ENCODE measurements at places on chromosomes 2 and 18.
A peak's percentile ranks its signal among the peaks of the same experiment; 100 is the strongest.

DNA sequence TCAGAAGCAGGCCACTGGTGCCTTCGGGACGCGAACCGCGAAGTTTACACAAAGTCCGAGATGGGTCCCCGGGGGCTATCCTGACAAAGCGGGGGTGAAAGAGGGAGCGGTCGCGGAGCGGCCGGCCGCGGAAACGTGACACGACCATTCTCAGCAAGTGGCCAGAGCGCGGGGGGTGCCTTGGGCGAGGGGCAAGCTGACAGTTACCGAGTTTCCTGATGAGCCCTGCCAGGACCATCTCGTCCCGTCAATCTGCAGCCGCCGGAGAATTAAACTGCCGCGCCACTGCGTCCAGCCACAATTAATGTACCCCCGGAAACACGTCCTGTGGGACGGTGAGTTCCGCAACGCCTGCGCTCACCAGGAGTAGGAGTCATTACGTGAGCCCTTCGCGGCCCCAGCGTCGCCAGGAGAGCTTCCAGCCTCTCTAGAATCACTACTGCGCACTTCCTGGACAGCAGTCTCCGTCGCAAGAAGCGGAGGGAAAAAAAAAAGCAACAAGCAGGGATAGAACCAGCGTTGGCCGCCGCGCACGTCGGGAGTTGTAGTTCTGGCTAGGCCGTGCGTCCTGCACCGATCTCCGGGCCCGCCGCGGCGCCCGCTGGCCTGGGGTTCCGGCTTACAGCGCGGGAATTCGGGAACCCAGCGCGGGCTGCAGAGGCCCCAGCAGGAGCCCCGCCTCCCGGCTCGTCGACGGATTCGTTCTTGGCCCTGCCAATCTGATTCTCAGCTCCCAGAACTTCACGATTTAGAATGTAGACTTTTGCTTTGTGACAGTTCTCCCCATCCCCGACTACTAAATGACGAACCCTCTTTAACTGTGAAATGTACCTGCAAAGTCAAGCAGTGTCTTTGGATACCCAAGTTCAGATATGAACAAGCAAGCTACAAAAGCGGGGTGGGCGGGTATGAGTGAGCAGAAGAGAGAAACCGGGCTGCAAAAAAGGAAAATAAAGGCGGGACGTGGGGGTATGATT, at the start of gene RTTN:
TSS of gene RTTN (minus strand) at position 267 of the 977 bp plus-strand sequence. CDS start at position 238, 29 bp downstream.
- peak; percentile 92 for DNase-seq

DNA sequence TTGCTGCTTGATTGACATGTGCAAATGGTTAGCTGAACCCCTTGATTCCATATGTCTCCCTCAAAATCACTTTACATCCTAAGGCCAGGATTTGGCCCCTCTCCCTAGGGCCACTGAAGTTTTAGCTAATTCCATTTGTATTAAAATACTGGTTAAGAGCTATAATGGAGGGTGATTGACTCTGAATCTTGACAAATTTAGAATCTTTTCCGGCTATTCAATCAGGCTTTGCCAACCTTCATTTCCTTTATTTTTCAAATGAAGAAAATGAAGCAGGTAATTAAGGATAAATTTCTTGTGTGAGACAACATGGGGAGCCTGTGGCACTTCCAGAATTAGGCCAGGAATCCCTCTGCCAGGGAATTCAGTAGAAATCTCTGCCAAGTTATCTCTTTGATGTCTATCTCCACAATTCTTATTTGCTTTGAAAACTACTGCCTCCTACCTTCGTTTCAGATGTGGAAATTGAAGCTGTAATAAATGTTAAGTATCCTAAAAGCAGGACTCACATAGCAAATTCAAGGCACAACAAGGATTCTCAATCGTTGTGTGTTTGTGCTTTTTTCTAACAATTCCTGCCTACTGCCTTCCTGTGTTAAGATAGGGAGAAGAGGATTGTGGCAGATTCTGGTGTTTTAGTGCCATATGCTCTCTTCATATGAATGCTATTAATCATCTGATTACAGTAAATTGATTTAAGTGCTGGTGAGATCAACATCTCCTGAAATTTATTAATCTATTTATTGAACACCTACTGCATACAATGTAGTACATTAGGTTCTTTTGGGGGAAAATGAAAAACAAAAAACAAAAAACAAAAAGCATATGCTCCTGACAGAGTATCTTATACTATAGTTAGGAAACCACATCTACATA, 47.8 kb upstream of the MAP4K3 start:
- no peak for DNase-seq

GRCh38 chr2:59080451-59081181, 839.5 kb upstream of the FANCL start:
- no peak for DNase-seq

DNA sequence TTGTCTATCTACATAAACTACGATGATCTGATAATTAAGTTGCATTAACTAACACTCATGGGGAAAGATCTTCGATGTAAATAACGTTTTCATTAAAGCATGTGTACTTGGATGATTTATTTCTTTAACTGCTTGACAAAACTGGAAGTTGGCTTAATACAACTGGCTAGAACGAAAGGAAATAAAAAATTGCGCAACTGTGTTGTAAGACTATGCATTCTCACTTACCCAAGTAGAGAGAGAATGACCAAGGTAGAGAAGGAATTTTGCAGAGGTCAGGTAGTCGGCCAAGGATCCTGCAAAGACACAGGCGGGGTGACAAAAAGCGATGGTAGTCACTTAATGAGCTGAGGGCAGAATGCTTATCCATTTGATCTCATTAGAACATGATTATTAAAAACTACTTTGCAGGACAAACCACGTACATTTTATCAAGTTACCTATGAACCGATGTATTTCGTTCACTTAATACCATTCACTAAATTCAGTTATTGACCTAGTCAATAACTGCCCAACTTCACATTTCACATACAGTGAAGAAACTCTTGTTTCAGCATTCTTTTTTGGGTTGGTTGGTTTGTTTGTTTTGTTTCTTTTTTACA, 900 bp downstream of the SLC40A1 start:
- DNase-seq, result no peak

DNA sequence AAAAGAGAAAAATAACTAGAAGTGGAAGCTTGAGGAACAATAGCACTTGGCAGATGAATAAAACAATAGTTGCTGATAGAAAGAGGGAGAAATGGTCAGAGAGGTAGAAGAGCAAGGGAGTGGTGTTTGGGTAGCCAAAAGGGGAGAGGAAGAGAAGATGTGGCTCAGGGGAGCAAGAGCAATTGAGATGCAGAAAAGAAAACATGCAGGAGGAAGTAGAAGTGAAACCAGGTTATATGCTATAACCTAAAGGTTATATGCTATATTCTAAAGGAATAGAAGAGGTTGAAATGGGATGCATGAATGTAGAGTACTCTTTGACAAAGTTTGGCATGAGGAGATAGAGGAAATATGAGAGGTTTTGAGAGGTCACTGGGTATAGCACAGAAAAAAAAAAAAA, 759.5 kb downstream of the SATB2 start:
- DNase-seq, result no peak

DNA sequence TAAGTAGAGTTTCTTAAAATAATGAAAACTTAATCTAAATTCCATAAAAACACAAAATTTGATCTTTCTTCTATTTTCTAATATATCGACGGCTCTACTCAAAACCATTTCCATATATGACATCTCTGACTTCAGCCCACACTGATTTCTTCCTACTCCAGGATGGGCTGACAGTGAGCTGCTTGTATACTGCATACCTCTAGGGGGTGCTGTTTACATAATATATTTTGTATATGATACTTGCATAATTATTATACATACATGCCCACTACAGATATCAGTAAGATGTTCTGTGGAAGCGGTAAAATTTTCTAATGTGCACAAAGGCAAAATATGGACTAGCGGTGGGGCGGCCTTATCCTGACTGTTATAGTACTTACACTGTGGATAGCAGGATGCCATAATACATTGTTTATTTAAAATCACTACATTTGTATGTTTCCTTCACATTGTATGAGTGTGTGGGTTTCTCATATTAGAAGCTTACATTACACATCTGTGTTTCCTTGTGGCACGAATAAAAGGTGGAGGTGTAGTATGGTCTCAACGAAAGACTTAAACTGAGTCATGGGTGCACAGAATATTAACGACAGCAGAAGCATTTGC, 66.1 kb upstream of the NXPH2 start:
- no peak for DNase-seq

- no peak for DNase-seq
Observed at GRCh38 chr18:77482190-77483085, 232.8 kb downstream of the GALR1 start.

- DNase-seq, result no peak
Observed at GRCh38 chr2:5064687-5065086, 627.5 kb upstream of the SOX11 start.

DNA sequence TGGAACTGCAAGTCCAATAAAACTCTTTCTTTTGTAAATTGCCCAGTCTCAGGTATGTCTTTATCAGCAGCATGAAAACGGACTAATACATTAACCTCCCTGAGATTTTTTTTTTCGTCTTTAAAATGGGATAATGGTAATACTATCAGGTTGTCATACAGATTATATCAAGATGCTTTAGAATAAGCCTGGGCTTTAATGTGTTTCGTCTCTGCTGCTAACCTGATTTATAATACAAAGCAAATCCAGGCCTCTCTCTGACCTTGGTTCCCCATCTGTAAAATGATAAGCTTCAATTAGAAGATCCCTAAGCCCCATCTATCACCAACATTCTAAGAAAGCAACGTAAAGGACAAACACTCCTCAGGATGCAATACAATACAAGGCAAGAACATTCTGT, 283.5 kb downstream of the LRATD1 start:
- no peak for DNase-seq

- DNase-seq, result no peak
Observed at GRCh38 chr2:174874085-174874484, 109.8 kb upstream of the CHRNA1 start.

DNA sequence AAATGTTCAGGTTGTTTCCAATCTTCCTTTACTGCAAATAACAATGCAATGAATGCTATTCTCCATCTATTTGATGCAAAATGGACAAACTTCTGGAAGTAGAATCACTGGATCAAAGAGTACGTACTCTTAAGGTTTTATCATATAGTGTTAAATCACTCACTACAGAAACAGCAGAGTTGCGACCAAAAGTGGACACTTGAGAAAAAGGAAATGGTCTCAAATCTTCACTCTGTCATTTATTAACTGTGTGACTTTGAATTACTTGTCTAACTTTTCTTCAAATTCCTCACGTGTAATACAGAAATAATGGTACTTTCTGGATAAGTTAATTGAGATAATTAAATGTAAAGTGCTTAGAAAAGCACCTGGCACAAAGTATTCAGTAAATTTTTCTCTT, 78.1 kb downstream of the CERKL start:
- no peak for DNase-seq

- DNase-seq, result peak; percentile 50
Observed at GRCh38 chr2:11753452-11753885, 7.0 kb downstream of the LPIN1 start.

- no peak for DNase-seq
Observed at GRCh38 chr2:179543361-179543901, 278.8 kb upstream of the SESTD1 start.

- DNase-seq, result no peak
Observed at GRCh38 chr2:145584353-145584752, 1064.4 kb upstream of the ZEB2 start.

DNA sequence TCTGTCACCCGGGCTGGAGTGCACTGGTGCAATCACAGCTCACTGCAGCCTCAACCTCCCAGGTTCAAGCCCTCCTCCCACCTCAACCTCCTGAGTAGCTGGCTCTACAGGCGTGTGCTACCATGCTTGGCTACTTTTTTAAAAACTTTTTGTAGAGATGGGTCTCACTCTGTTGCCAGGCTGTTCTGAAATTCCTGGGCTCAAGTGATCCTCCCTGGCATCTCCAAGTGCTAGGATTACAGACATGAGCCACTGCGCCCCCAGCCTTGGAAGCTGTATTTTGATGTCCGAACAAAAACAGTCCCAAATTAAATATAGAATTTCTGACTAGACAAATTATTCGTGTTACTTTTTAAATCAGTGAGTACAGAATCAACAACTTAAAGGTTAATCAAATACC, 97.4 kb downstream of the ZNF516 start:
- no peak for DNase-seq

GRCh38 chr2:216474925-216475670, 23.5 kb upstream of the RPL37A start:
- no peak for DNase-seq

GRCh38 chr2:181742922-181743722, 62.8 kb upstream of the NEUROD1 start:
- DNase-seq, result peak; percentile 36

DNA sequence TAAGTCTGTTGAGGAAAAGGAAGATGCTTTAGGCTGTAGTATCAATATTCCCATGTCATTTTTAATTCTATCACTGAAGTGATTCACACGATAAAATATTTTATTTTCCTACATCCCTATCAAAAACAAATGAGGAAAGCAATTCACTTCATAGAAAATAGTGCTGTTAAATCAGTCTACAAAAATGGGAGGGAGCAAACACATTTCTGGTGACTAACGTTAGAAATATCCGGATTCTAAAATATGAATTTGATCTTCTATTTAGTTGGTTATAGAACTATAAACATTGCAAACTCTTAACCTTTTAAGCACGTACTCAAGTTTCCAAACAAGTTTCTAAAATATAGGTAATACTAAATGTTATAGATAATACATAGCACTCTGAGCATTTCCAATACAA, 20.8 kb downstream of the ATF2 start:
- no peak for DNase-seq

DNA sequence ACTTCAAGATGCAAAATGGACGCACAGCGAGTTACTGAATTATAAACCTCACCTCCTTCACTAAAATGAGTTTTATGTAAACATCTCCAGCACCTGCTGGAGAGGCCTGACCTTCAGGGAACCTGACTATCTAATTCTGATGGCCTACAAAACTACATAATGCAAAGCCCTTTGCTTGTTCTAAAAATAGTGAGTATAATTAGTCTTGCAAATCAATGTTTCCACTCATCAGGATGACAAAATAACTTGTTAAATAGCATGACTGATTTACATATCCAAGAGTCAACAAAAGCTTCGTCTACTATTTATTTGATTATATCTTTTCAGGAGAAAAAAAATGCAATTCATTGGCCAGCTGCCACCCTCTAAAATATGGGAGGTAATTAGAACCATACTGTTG, 326.3 kb upstream of the MC4R start:
- DNase-seq, result no peak

DNA sequence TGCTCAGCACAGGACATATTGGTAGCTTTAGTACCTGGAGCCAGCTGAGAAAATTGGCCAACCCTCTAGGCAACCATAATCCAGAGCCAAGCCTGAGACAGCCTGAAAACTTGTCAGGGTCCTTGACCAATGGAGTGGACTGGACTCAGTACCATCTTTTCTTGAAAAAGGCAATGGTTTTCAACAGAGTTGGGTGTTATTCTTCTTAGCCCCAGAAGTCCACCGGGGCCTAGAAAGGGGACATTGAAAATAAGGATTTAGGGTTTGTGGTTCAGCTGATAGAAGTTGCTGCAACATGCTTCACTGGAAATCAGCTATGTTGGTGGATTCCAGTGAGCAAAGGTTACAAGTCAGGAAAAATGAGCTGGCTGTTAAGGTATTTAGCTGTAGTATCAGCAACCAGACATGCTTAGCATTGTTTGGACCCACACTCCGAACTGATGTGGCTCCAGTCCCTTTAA, 22.1 kb upstream of the CNOT11 start:
- DNase-seq, result no peak

GRCh38 chr2:143526498-143526897, 397.3 kb downstream of the ARHGAP15 start:
- no peak for DNase-seq

Data from CD4-positive, alpha-beta memory T cell (primary cell).